Ureter (tissue), 1 donor: ENCODE measurements at places on chromosomes 13 and 19. TPM values are rescaled to one million over a fixed set of nuclear protein-coding genes. Genes with fewer than 3 reads are reported as not detected.

- no peak for DNase-seq
Observed at GRCh38 chr19:44111910-44112463, 1.2 kb upstream of the ZNF225 start.

GRCh38 chr13:26007261-26008125 is 44.3 kb downstream of the SHISA2 start:
- no peak for DNase-seq

GRCh38 chr19:48959341-48960239 is 4.9 kb downstream of the BAX start:
- no peak for DNase-seq

Gene UBL3
- total RNA-seq = 31.4 TPM

Gene NLRP5
- not detected for total RNA-seq

GRCh38 chr19:13888281-13888680 is 11.3 kb downstream of the NANOS3 start:
- no peak for DNase-seq

DNA sequence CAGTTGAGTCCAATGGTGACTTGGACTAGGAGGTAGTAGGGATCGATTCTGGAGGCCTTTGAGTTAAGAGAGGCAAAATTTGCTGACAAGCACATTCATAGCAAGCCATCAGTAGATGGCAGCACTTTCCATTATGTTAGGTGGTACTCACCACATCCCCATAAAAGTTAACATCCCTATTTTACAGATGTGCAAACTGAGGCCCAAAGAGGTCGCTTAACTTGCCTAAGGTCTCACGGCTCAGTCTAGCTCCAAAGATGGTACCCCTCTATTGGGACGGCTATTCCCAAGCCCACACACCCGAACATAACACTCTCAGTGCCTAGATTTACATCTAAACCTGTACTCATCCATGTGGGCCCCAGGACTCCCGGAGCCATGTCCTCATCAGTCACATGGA is 21.5 kb upstream of the FOSB start:
- no peak for DNase-seq

GRCh38 chr13:100534147-100534843 is 54.3 kb downstream of the GGACT start:
- no peak for DNase-seq

GRCh38 chr19:50897612-50898011 is 13.6 kb downstream of the KLK4 start:
- DNase-seq = no peak

GRCh38 chr13:21008026-21008425 is 53.4 kb downstream of the LATS2 start:
- no peak for DNase-seq

- DNase-seq = no peak
Observed at GRCh38 chr19:29540114-29540513, 14.3 kb downstream of the VSTM2B start.

- no peak for DNase-seq
Observed at GRCh38 chr19:40294560-40294959, 9.4 kb upstream of the AKT2 start.

Gene PIBF1
- 36.4 TPM for total RNA-seq
